ENCODE measurements at places on chromosomes 7 and 10. TPM values are rescaled to one million over a fixed set of nuclear protein-coding genes. Genes with fewer than 3 reads are reported as not detected.

DNA sequence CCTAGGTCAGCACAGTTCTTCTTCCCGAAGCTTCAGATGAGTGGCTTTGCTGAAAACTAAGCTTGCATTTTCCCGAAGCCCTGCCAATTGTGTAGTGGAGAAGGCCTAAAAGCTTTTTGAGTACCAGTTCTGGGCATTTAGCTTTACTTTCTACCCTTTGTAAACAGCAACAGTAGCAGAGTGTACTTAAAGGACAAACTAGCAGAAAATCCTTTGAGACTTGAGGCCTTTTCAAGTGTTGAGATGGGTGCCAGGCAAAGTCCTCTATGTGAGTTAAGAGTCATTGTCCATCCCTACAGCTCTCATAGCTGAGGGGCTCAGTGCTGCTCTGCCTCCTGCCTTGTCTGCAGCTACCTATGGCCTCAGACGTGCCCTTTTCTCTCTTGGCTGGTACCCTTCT is 368.2 kb downstream of the CCSER2 start:
- no peak for DNase-seq

- DNase-seq = no peak
Measured at GRCh38 chr7:2117646-2118045, 115.1 kb downstream of the MAD1L1 start.

- no peak for DNase-seq
Measured at GRCh38 chr7:106610996-106611886, 49.7 kb downstream of the CCDC71L start.

GRCh38 chr10:113369365-113369694 is 183.5 kb upstream of the HABP2 start:
- no peak for DNase-seq

DNA sequence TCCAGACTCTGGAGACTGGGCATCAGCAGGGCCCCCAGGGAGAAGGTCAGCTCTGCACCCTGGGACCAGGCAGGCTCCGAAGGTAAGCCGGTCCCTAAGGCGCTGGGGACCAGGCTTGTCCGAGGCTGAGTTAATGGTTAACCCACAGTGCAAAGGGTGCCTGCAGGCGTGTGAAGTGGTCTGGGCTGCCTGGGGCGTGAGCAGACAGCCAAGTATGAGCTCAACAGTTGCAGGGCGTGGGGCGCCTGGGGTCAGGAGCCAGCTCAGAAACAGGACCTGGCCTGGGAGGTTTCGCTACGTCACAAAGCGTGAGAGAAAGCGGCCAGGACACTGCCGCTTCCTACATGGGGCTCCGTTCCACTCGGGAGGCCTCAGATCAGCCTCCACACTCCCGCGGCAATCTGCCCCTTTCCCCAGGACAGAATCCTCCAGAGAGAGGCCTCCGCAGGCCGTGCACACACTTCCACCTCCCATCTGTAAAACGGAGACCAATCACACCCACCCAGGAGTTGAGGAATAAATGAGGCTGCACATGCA is 16.0 kb downstream of the PDGFA start:
- peak; percentile 69 for DNase-seq

GRCh38 chr10:24382596-24382978 is 173.6 kb downstream of the KIAA1217 start:
- DNase-seq = no peak

DNA sequence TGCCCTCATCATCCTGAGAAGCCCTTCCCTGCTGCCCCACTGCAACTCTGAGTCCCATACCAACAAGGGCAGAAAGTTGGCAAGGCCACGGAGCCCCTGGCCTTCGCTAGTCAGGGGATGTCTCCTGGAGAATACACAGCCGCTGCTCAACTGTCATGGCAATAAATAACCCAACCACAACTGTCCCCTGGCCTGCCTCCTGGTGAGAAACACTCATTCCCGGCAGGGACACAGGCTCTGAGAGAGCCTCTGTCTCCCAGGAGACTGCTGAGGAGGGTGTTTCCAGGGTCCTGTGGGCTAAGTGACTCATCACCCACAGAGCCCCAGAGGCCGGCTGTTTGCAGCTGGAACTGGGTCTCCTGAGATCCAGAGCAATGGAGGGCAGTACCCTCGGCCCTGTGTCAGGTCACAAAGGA is 354.1 kb downstream of the TNS3 start:
- DNase-seq = no peak

DNA sequence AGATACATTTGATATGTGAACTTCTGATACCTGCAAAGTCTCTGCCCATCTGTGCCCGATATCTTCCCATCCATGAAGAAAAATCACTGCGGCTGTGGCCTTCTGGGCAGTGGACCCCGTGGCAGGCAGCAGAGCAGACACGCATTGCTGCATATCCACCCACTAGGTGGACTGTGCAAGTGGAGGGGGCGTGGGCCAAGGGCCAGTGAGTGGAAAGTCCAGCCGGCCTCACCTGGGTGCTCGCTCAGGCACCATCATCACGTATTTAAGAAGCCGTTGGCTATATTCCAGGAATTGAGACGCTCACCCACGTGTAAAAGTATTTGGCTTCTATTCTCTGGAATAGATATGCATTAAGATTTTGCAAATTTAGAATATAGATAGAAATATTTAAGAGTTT is 30.8 kb upstream of the SLC13A1 start:
- no peak for DNase-seq

DNA sequence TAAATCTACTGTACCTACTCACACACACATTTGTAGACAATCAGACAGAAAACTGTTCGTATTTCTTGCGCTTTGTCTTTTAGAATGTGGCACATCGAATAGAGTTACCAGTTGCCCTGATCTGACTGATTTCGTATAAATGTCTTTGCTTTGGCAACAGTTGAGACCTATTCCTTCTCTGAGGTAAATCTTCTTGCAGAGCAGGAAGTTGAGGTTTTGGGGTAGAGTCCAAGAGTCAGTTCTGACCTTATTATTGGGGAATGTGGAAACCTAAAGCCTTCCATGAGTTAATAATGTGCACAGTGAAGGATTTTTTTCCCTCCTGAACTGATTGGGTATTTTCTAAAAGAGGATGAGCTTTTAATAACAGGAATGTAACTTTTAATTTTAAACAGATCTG is 135.3 kb downstream of the KIAA1217 start:
- no peak for DNase-seq

DNA sequence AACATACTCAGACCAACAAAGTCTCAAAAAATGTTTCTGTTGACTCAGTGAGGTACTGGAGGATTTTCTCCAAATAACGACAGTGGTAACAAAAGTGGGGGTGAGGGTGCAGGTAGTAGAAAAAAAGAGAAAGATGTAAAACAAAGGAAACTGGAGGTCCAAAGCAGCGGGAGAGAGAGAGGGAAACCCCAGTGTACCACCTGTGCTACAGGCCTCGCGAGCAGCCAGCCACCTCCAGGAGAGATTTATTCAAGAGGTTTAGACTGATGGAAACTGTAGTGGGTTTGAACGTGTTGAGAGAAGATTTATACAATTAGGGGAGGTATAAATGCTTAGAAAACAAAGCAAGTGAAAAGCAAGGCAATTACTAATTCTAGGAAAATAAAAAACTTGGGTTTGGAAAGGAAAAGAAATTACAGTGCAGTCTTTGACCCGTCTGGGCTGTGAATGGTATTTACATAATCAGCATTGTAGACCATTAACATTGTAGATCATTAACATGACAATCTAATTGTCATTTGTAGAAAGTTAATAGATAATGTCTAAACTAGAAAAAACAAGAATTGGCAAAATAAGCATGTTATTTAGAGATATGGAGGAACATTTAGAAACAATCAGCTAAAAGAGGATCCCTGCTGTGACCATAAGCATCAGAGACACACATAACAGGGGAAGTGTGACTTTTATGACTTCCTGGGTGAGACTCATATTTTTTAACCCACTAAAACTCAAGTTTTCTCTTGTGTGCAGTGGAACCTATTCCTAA is 180.0 kb downstream of the RELN start:
- no peak for DNase-seq

GRCh38 chr7:142759433-142759832 is 10.2 kb downstream of the PRSS1 start:
- no peak for DNase-seq

DNA sequence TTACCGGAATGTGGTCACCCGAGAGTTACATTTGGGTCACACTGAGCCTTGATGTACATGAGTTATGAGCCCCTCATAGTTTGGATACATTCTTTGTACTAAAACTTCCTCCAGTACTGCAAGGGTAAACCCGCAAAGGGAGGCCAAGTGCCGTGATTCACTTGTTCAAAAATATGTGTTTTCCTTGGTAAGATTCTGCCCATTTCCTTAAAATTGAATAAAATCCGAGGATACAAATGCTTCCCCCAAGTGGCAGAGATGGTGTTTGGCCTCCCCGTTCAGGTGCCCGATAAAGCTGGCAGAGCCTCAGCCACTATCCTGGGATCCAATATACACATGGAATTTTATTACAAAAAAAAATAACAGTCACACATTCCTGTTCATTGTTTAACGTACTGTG is 268.3 kb downstream of the DIP2C start:
- no peak for DNase-seq

DNA sequence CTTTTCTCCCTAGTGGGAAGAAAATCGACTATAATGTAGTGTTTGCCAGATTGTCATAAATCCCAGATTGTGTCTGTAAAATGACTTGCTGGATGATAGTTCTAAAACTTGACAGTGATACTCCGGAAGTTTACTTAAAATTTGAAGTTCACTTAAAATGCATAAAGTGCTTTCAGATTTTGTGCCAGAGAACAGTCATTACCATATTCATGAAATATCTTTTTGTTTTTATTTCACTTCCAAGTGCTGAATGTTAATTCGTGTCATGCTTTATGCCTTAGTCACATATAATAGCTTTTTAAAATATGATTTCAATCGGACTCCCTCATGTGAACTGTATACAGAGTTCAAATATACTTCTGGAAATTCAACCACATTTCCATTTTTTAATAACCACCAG is 30.4 kb downstream of the PRPF18 start:
- no peak for DNase-seq

GRCh38 chr10:12375076-12375504 is 25.7 kb downstream of the CAMK1D start:
- DNase-seq = no peak

- no peak for DNase-seq
Measured at GRCh38 chr10:107966826-107967225, 802.3 kb upstream of the SORCS1 start.

The WNT8B gene
- polyA plus RNA-seq = not detected

The PAX2 gene
- not detected for polyA plus RNA-seq

The MCM10 gene
- 0.21 TPM for polyA plus RNA-seq

The CYP2E1 gene
- polyA plus RNA-seq = 1.3 TPM
